ENCODE measurements at places on chromosomes 5 and 9. TPM values are rescaled to one million over a fixed set of nuclear protein-coding genes. Genes with fewer than 3 reads are reported as not detected.

CSF1R gene
- 21.9 TPM for total RNA-seq

GRCh38 chr9:129696944-129697655, 31.7 kb downstream of the PRRX2 start:
- DNase-seq, result peak; percentile 75

STPG3 gene
- 1.4 TPM for total RNA-seq

AGTPBP1 gene
- total RNA-seq, result 68.0 TPM

GRCh38 chr5:157747766-157748700, 4.5 kb downstream of the LSM11 start:
- DNase-seq, result no peak

Measured in Right ventricle myocardium inferior (tissue), 1 donor.